Fibroblast of skin of left quadriceps (primary cell): ENCODE measurements at places on chromosomes 3 and 15.

- no peak for DNase-seq
Measured at GRCh38 chr3:147130461-147130860, 275.9 kb downstream of the ZIC4 start.

DNA sequence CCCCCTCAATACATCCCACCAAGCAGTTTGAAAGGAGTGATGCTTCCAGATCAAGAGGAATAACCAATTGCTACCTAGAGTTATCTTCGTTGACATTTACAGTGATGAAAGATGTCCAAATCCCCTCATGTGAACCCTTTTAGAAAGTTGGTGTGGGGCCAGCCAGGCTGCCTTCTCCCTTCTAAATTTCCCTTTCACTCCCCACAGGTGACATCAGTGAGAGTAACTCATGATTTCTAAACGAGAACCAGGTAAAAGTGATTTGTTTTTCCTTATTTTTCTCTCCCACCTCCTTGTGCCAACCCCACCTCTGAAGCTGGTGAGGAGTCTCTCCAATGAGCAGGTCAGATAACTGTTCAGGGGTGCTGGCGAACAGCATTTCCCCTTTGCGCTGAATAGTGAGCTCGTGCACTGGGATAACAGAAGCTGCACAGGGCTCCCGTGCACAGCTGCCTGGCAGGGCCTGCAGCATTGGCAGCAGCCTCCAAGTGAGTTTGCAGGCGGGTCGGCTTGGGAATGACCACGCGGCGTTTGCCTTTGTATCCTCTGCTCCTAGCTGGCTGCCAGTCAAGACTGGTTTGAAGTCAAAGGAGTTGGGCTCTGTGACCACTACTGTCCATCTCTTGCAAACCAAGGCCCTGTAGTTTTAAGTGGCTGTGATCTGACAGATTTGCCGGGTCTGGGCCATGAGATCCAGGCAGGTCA, 70.2 kb upstream of the CORO2B start:
- no peak for DNase-seq

- DNase-seq, result no peak
Measured at GRCh38 chr3:73653351-73653750, 28.6 kb upstream of the PDZRN3 start.

DNA sequence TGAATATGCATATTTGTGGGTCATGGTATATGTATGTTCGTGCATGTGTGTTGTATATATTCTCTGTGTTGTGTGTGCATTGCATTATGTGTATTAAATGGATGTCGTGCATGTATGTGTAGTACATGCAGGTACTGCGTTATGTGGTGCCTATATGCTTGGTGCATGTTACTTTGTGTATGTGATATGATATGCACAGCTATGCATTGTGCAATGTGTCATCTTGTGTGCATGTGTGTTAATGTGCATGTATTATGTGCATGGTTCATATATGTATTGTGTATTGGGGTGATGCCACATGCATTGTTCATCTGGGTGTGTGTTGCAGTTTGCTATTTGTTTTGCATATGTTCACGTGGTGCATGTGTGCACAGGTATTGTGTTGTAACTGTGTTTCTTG, 2.9 kb downstream of the GALNT15 start:
- no peak for DNase-seq

DNA sequence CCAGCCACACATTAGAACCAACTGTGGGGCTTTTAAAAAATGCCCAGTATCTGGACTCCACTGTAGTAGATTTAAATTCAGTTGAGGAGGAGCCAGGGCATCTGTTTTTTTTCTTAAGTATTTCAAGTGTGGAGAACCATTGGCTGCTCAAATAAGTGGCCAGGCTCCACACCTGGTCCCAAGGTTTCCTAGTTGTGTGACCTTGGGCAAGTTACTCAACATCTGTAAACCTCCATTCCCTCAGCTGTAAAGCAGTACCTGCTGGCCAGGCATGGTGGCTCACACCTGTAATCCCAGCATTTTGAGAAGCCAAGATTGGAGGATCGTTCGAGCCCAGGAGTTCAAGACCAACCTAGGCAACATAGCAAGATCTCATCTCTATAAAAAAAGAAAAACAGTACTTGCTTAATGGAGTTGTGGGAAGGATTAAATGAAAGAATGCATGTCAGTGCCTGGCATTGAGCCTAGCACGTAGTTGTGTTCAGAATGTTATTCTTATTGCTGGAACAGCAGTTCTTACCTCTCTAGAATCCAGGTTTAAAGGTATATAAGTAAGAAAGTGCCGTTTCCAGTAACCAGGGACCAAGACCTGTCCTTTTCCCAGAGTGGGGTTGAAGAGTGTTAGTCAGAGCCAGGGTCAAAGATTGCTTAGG, 2.0 kb downstream of the PPP1R14D start:
- DNase-seq, result no peak

DNA sequence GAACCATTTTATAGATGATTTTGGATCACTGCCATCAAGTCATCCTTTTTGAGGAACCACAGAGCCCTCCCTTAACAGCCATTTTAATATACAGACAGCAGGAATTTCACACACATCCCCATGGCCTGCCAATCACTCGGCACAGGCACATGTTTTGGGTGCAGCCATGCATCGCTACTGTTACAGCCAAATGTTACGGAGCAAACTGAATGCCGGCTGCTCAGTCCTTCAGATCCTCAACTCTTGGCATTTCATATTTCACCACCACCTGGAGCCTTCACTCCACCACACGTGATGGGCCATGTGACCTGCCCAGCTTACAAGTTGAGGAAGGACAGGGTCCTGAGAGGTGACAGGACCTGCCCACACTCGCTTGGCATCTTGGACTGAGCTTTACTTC, 90.8 kb downstream of the OXNAD1 start:
- DNase-seq, result no peak

DNA sequence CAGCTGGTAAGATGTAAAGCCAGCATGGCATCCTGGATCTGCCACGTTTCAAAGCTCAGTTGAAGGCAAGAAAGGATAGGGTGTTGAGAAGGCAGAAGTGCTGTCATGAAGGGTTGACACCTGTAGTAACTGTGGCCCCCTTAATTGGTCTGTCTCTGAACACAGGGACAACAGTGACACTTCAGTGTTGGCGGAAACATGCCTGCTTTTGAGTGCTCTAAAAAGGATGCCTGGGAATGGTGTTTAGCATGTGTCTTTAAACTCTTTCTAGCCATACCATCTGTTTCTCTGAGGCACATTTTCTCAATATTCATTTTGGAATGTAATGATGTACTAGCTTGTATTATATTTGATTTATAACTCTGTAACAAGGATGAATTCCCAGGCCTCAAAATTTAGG, 42.1 kb downstream of the PLS1 start:
- no peak for DNase-seq

GRCh38 chr3:55177749-55178148, 249.9 kb upstream of the LRTM1 start:
- no peak for DNase-seq

GRCh38 chr15:62591842-62592838, 427.1 kb upstream of the C2CD4B start:
- DNase-seq, result no peak

DNA sequence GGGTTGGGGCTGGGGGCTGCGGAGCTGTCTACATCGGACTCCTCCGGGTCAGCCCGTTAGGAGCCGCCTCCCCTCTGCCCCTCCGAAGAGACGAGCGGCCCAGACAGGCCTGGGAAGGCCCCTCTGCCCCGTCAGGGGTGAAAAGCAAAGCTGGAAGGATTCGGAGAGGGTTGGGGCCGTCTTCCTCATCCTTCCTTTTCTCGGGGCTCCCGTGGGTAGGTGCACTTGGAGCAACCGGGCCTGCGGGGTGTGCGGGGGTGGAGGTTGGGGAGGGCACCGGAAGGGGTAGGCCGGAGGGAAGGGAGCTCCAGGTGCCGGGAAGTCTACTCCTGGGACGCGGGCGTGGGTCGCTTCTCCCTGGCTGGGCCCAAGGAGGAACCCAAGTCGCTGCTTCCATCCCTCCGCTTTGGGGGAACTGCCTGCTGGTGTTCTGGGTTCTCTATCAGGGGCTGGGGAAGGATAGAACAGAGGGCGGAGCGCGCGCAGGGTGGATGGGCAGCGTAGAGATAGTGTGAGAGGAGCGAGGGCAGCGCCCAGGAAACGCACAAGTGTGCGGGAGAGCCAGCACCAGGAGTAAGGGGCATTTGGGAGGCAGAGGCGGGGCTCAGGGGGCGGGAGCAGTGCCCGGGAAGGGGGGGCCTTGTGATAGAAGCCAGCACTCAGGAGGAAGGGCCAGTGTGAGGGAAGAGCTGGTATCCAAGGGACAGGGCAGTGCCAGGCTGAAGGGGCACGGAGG, 590 bp downstream of the POLR2H start:
- no peak for DNase-seq

DNA sequence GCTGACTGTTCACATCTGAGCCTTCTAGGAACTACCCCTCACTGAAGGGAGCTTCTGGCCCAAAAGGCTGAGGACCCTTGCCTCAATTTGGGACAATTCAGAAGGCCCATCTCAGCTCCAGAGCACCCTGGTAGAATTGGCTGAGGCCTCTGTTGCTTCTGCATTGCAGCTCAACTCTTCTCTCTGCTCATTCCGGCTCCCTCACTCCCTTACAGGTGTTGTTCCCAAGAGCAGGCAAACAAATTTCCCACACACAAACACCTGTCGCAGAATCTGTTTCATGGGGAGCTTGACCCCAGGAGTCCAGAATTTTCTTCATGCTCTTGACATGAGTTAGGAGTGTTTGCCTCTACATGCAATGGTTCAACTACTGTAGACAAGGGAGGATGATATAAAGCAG, 78.7 kb downstream of the CRYGS start:
- DNase-seq, result no peak

DNA sequence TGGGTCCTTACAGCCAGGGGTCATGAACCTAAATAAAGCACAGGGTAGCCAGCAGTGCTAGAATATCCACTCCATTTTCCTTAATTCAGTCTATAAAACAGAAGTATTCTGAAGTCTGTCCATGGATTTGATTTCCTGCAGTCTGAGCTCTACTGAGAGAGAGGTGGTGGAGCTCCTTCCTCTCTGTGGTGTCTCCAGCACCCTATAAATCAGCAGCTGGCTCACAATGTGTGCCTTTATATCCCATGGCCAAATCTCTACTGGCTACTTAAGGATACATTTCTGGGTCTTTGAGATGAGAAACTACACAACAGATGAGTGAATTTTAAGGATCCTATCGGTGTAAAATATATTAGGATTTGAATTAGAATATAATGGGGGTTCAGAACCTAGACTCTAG, 339.9 kb upstream of the RBMS3 start:
- no peak for DNase-seq

DNA sequence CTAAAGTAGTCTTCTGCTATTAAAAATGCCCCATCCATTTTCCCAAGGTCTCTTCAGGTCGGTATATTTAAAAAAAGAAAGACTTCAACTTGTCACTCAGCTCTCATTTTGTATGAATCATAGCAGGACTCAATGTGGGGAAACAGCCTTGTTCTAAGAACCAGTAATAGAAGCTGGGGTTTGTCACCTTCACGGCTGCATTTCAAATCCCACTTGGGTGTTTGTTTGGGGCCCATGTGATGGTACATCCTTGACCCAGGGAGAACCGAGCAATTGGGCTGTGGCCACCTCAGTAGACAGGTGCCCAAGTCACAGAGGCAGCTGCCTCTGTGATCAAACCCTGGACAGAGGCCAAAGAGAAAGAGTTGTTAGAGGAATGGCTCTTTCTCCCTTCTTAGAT, 70.3 kb upstream of the ARL8B start:
- no peak for DNase-seq

DNA sequence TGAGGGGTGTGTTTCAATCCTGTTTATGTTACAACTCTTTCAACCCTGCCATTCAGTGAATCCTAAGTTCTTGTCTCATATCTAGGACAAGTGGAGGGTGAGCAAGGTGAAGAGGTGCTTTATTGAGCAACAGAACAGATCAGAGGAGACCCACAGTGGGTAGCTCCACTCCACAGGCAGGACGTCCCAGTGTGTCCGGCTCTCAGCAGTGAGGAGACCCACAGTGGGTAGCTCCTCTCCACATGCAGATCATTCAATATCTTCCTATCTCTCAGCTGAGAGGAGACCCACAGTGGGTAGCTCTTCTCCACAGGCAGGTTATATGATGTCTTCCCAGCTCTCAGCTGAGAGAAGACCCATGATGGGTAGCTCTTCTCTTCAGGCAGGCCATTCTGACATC, 556.7 kb downstream of the SI start:
- DNase-seq, result no peak

GRCh38 chr3:122520861-122521260, 6.1 kb upstream of the KPNA1 start:
- DNase-seq, result no peak

- DNase-seq, result no peak
Measured at GRCh38 chr3:140378571-140379340, 299.1 kb upstream of the TRIM42 start.

DNA sequence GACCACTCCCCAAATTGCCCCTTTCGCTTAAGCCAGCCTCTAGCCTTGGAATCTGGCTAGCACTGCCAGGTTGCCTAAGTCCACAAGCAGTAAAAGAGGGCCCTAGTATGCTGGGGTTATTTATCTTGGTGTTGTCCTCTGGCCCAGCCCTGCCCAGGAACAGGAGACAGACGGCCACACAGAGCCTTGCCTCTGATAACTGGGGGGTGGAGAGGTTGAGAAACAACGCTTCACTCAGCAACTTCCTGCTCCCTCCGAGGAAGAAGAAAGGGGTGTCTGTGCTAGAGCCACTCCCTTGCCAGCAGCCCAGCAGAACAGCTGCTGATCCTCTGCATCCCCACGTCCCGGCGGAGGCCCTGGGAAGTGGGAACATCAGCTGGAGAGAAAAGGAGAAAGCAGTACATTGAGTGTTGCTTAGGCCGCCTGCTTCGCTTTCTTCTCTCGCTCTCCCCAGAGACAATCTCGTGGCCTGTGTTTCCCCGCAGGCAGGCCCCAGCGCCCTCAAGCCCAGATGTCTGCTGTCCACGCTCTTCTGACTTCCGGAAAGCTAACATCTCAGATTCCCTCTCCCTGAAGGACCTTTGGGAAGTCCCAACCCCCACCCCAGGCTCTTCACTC, 22.6 kb upstream of the C3orf70 start:
- peak; percentile 27 for DNase-seq

DNA sequence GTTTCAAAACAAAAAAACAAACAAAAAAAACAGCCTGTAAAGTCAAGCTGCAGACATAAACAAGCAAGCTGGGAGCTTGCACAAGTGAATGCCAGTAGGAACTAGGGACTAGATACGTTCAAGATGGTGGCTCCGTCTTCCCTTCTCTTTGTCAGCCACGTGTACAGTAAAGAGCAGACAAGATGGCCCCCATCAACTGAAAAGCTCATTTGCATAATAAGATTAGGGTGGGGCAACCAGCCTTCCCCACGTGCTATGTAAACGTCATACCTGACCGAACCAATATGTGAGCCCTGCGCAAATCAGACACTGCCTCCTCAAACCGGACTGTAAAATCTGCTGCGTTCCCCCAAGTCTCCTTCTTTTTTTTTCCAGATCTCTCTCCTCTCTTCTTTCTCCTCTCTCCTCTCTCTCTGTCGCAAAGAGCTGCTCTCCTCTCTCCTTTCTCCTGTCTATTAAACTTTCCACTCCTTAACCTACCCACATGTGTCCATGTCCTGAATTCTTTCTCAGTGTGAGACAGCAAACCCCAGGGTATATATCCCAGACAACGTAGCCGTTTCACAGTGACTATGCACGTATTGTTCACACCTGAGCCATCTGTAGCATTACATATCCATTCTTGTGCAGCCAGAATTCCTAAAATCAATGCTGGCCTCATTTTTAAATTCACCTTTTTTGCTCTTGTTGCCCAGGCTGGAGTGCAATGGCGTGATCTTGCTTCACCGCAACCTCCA, 31.2 kb upstream of the FXR1 start:
- DNase-seq, result no peak

- DNase-seq, result no peak
Measured at GRCh38 chr15:99454107-99454809, 111.5 kb upstream of the MEF2A start.

GRCh38 chr15:45102226-45102625, 11.7 kb downstream of the DUOX2 start:
- DNase-seq, result no peak
